Kidney (tissue), 22 donors: ENCODE measurements at places on chromosomes 5 and 9. TPM values are rescaled to one million over a fixed set of nuclear protein-coding genes. Genes with fewer than 3 reads are reported as not detected.

TMEM215 gene
- not detected for total RNA-seq

SPINK7 gene
- not detected for total RNA-seq

DOK3 gene
- 18.6 TPM for total RNA-seq

F2RL2 gene
- total RNA-seq = 0.44 TPM

CD14 gene
- total RNA-seq = 68.8 TPM

CLPTM1L gene
- 96.6 TPM for total RNA-seq

CYLC2 gene
- total RNA-seq = not detected

GRCh38 chr9:2018162-2018643, 3.1 kb downstream of the SMARCA2 start:
- H3K27ac ChIP-seq = peak overlapping the region; percentile 96
- H3K4me3 ChIP-seq = peak overlapping the region; percentile 57
- peaks cover 22% of the 10 kb centered on the region for H3K4me1 ChIP-seq
- H3K27me3 ChIP-seq = no peaks in the 10 kb centered on the region
- no peaks in the 10 kb centered on the region for H3K36me3 ChIP-seq

DNA sequence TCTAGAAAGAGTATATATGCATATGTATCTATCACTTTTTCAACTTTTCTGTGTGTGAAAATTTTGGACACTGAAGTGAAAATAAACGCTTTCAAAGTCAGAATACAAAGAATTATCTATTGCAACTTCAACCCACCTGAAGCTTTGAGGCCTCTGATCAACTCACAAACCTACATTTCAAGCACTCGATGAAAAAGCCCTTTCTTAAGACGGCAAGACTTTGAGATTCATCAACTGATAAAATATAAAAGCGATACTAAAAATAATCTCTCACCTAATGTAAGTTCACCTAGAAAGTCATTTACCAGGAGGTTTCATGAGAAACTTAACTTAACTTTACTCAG, 1.2 kb downstream of the GOLPH3 start:
- no peak for DNase-seq
- H3K27ac ChIP-seq = peak overlapping the region; percentile 99

- no peak overlapping the region for H3K4me3 ChIP-seq
- H3K36me3 ChIP-seq = no peaks in the 10 kb centered on the region
- DNase-seq = no peak
- H3K27me3 ChIP-seq = no peaks in the 10 kb centered on the region
- no peaks in the 10 kb centered on the region for H3K4me1 ChIP-seq
- H3K27ac ChIP-seq = no peak overlapping the region
These were observed 61.4 kb upstream of the RANBP6 start for GRCh38 chr9:6076851-6077250.

DNA sequence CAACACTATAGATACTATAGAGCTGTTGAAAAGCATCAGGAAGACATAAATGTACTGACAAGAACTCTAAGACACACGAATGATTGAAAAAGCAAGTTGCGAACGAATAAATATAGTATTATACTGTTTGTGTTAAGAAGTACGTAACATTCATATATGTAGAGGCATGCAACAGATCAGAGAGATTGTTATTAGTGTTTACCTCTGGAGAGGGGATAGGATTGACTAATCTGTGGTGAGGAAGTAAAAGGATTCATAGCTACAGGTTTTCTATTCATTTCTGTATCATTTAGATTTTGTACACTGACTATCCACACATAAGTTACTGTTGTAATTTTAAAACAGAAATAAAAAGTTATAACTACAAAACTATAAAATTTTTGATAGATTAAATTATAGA, 147.6 kb upstream of the SV2C start:
- H3K36me3 ChIP-seq = no peaks in the 10 kb centered on the region
- no peak overlapping the region for H3K4me3 ChIP-seq
- DNase-seq = no peak
- H3K27ac ChIP-seq = no peak overlapping the region
- no peaks in the 10 kb centered on the region for H3K27me3 ChIP-seq

- H3K36me3 ChIP-seq = no peaks in the 10 kb centered on the region
- H3K27me3 ChIP-seq = no peaks in the 10 kb centered on the region
These were observed 17.2 kb downstream of the S100Z start for GRCh38 chr5:76867038-76867437.

- no peak overlapping the region for H3K27ac ChIP-seq
- DNase-seq = no peak
- no peaks in the 10 kb centered on the region for H3K27me3 ChIP-seq
- H3K4me3 ChIP-seq = no peak overlapping the region
- H3K36me3 ChIP-seq = no peaks in the 10 kb centered on the region
- H3K4me1 ChIP-seq = no peaks in the 10 kb centered on the region
These were observed 187.1 kb upstream of the SPEF2 start for GRCh38 chr5:35430381-35431162.

DNA sequence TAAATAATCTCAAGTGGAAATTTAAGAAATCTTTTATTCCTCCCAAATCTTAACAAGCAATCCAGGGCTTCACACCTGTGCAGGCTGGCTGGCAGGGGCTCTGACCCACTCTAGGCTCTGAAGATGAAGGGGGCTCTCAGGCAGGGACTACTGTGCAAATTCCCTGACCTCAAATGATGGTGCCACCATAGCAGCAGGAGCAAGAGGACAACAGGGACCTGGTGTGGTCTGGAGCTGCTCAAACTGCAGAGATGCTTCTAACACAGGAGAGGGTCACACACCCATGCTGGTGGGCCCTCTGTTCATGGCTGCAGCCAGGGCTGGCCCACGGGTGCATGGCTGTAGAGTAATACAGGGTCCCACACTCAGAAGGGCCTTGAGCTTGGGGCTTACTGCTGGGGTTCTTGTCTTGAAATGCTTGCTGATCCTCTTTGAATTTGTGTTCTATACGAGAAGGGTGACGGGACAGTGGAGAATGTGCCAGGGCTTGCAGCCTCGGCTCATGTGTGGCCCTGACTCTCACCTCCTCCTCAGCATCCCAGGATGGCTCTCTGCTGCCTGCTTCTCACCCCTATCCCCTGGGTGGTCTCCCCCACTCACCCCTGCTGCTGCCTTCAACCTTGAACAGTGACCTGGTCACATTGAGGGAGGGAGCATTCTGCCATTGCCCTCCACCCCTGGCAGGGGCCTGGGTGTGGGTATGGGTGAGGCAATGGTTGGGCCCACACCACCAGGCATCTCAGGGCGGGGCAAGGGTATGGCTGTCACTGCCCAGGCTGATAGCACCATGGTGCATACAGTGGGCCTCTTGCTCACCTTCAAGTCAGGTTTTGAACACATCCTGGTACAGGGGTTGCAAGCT, 191.7 kb downstream of the FSTL4 start:
- no peak overlapping the region for H3K4me3 ChIP-seq
- no peak for DNase-seq
- no peak overlapping the region for H3K27ac ChIP-seq
- no peaks in the 10 kb centered on the region for H3K27me3 ChIP-seq
- H3K36me3 ChIP-seq = no peaks in the 10 kb centered on the region

DNA sequence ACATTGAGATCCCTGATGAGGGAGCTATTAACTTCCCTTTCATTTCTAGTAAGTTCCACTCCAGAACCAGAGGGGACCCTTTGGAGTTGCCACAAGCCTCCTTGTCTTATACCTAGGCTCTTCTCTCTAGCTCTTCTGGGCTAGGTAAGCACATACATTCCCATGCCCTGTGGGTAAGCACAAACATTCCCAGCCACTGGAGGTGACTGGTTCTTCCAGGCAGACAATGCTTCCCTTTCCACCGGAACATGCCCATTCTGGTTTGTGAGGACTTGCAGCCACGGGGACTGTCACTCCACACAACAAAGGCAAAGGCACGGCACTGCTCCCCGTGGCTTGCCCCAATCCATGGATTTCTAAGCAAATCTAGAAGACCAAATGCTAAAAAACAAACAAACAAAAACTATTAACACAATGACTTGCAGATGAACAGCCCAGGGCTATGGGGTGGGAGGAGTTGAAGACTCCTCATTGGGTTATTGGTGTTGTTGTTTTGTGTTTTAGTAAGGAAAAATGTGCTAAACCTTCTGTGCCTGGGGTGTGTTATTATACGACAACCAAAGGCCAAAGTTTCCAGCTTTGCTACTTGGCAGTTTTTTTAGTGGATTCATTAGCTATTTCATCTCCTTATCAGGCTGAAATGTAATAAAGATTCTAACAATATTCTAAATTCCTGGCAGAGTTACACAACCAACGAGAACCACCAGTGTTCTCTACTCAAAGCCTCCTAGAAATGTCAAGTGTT, 276.2 kb downstream of the SYK start:
- no peaks in the 10 kb centered on the region for H3K27me3 ChIP-seq
- H3K4me1 ChIP-seq = peaks cover 10% of the 10 kb centered on the region
- no peak overlapping the region for H3K27ac ChIP-seq
- H3K36me3 ChIP-seq = no peaks in the 10 kb centered on the region

GRCh38 chr9:101229606-101230005, 155.2 kb downstream of the BAAT start:
- H3K27ac ChIP-seq = no peak overlapping the region
- no peaks in the 10 kb centered on the region for H3K36me3 ChIP-seq
- DNase-seq = no peak
- H3K27me3 ChIP-seq = no peaks in the 10 kb centered on the region
- no peak overlapping the region for H3K4me3 ChIP-seq

- H3K4me1 ChIP-seq = no peaks in the 10 kb centered on the region
- no peak for DNase-seq
- no peak overlapping the region for H3K4me3 ChIP-seq
- no peaks in the 10 kb centered on the region for H3K27me3 ChIP-seq
- H3K27ac ChIP-seq = no peak overlapping the region
These were observed 74.3 kb upstream of the SPEF2 start for GRCh38 chr5:35543408-35543807.

GRCh38 chr5:72783354-72783753, 33.1 kb upstream of the TNPO1 start:
- H3K36me3 ChIP-seq = no peaks in the 10 kb centered on the region
- no peak for DNase-seq
- H3K27ac ChIP-seq = no peak overlapping the region

- peak overlapping the region; percentile 91 for H3K4me3 ChIP-seq
- H3K36me3 ChIP-seq = no peaks in the 10 kb centered on the region
- H3K27ac ChIP-seq = peak overlapping the region; percentile 72
These were observed 844 bp upstream of the MCCC2 start for GRCh38 chr5:71586052-71586940.

GRCh38 chr5:1239505-1240251, 14.5 kb downstream of the SLC6A18 start:
- DNase-seq = no peak
- H3K4me1 ChIP-seq = no peaks in the 10 kb centered on the region
- no peak overlapping the region for H3K27ac ChIP-seq
- no peaks in the 10 kb centered on the region for H3K27me3 ChIP-seq
- H3K4me3 ChIP-seq = no peak overlapping the region

- DNase-seq = peak; percentile 23
- H3K4me3 ChIP-seq = no peak overlapping the region
- no peaks in the 10 kb centered on the region for H3K27me3 ChIP-seq
- no peaks in the 10 kb centered on the region for H3K4me1 ChIP-seq
These were observed 91.7 kb downstream of the SPATA31D1 start for GRCh38 chr9:82080265-82080664.

DNA sequence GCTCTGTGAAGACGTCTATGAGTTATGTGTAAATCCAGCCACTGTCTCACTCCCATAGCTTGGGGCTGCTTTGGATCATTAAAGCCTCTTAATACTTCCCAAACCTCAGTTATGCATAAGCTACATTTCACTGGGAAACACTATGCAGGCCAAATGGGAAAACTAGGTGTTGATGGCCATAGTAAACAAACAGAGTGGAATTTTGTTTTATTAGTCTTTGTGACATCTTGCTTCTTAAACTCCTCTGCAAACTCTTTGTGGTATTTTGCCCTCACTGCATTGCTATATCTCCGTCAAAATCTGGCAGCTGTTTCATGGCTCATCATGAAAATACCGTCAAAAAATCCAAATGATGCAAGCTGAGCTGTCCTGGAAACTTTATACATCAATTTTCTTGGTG, 167.2 kb upstream of the HMHB1 start:
- no peak overlapping the region for H3K27ac ChIP-seq
- H3K4me3 ChIP-seq = no peak overlapping the region
- no peak for DNase-seq
- no peaks in the 10 kb centered on the region for H3K4me1 ChIP-seq
- H3K36me3 ChIP-seq = no peaks in the 10 kb centered on the region
- H3K27me3 ChIP-seq = no peaks in the 10 kb centered on the region

GRCh38 chr5:15807871-15808270, 307.9 kb downstream of the FBXL7 start:
- no peak for DNase-seq
- H3K36me3 ChIP-seq = no peaks in the 10 kb centered on the region
- no peaks in the 10 kb centered on the region for H3K27me3 ChIP-seq
- no peak overlapping the region for H3K4me3 ChIP-seq
